ENCODE measurements at places on chromosomes 4 and X.

- no peak for DNase-seq
Measured at GRCh38 chr4:111510535-111510934, 634.7 kb upstream of the FAM241A start.

DNA sequence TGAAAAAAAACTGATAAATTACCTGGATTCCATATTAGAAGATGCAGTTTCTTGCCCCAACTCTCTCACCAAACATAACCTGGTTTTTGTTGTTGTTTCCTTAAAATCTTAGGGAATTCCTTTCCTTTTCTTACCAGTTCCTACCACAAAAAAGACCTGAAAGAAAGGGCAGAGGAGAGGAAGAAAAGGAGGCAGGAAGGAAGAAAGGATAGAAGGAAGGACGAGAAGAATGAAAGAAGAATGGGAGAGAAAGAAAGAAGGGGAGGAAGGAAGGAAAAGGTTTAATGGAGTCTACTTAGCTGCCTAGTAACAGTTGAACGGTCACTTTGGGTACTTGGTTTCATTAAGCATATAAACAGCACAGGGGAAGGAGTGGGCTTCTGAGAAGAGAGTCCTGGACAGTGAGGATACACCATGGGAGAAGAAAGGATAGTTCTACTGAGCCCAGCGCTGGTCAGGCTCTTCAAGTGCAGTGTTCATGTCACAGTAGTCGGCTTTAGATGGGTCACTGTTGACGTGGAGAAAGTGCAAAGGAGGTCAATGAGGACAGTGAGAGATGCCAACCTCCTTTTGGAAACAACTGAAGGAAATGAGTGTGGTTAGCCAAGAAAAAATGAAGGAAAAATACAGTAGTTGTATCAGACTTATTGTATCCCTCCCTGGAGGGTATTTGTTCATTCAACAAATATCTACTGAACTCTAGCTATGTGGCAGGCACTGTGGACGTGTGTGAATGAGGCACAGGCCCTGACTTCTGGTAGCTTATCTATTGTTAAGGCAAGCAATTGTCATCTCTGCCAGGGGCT, 1.1 kb upstream of the CHIC2 start:
- no peak for DNase-seq

GRCh38 chrX:107894038-107894437, 68.4 kb downstream of the MID2 start:
- DNase-seq, result no peak

- DNase-seq, result no peak
Measured at GRCh38 chr4:139266583-139267257, 13.3 kb downstream of the MGARP start.

- DNase-seq, result no peak
Measured at GRCh38 chr4:100605144-100605543, 87.3 kb upstream of the EMCN start.

DNA sequence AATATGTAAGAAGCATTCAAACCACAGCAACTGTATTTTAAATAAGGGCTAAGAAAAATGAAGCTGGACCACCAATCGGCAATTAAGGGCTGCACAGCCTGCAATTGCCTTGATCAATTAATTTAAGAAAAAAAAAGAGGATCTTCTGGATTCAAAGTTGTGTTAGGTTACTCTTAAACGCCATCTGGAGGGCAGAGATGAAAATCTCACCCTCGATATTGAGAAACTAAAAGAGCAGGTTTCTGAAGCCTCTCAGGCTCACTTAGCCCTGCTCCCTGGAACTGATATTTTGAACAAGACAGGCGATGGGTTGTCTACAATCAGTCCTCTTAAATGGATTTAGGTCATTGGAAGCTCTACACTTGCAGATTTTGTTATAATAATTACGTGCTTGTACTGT, 579.4 kb downstream of the GRXCR1 start:
- no peak for DNase-seq

- DNase-seq, result no peak
Measured at GRCh38 chr4:30696191-30696590, 24.0 kb upstream of the PCDH7 start.
